ENCODE measurements at places on chromosomes 5 and 9.

DNA sequence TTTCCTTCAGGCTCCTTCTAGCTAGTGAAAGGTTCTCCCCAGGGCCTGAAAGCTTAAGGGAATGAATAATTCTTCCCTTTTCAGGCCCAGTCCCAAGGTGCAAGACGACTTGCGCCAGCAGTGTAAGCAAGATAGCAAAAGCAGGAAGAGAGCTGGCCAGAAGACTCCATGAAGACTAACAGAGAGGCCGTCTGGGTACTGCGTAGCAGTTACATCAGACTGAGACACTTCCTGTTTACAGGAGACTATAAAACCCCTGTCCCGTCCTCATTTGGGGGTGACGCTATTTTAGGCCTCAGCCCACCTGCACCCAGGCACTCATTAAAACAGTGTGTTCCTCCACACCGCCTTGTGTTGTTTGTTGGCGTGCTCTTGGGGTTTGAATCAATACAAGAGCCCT, 90.7 kb upstream of the MOCS2 start:
- no peak for DNase-seq

GRCh38 chr9:121559183-121559582, 59.5 kb upstream of the GGTA1 start:
- no peak for DNase-seq

DNA sequence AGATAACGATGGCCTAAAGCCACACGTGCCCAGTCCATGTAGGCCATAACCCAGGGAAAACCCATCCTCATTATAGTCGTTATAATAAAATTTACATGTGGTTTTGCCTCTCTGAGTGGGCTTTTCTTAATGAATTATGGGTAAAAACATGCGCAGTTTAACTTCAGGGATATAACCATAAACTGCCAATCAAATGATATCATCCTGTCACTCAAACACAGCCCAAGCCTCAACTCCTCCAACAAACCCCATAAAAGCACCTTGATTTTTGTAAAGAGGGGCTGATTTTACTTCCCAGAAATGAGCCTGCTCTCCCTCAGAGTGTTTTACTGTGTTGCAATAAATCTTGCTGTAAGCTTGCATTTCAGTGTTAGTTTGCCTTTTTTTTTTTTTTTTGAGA, 15.8 kb upstream of the SETX start:
- DNase-seq: no peak

- DNase-seq: no peak
Observed at GRCh38 chr9:32345243-32345642, 39.2 kb upstream of the ACO1 start.

GRCh38 chr9:70601000-70601951, 186.8 kb upstream of the KLF9 start:
- DNase-seq: no peak

GRCh38 chr9:132443951-132444607, 34.1 kb downstream of the CFAP77 start:
- DNase-seq: no peak

GRCh38 chr9:69653261-69653660, 18.9 kb downstream of the APBA1 start:
- DNase-seq: no peak

- no peak for DNase-seq
Observed at GRCh38 chr5:74888117-74888516, 21.9 kb upstream of the FAM169A start.

DNA sequence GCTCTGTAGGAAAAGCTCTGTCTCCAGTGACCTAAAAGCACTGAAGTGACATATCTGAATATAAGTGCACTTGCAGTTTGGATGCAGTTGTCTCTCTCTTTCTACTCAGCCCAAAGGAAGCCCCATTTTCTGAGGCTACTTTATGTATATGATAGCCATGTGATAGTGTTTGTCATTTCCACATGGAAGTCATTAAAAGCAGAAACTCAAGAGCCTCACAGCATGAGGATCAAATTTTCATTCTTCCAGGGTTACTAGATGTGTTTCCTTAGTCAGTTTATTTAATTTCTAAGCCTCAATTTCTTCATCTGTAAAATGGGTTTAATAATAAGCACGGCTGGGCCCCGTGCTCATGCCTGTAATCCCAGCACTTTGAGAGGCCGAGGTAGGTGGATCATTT, 36.7 kb downstream of the RNF44 start:
- no peak for DNase-seq

- DNase-seq: no peak
Observed at GRCh38 chr5:34919077-34919476, 3.6 kb downstream of the BRIX1 start.

- peak; percentile 20 for DNase-seq
Observed at GRCh38 chr9:106745457-106745856, 117.5 kb upstream of the ZNF462 start.

DNA sequence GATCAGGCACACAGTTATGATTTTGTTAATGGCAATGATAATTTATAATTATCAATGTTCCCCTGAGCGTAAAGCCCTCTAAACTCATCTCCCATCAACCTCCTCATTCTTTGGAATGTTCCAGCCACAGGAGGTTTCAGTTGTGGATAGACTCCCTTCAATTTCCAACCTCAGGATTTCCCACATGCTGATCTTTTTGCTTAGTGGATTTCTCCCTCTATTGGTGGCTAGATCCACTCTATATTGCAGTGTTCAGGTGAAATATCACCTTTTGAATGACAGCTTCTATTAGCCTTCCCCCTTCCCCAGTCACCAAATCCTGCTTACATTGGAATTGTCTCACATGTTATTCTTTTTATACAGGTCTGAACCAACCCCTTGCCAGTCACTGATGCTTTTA, 113.9 kb downstream of the CDH10 start:
- DNase-seq: no peak

DNA sequence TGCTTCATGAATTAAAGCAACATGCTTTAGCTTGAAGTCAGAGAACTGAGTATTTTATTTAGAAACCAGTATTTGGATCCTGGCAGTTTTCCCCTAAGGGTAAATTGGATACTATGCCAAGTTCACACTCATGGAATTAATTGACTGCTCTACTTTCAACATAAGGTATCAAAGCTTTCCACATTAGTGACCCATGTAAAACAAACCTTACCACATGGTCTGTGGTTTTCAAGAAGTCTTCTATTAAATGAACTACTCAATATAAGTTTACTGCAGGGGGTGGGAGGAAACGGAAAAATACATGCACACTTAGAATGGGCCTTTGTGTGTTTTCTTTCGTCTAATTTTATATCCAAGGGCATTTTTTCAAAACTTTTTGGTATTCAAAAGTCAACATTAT, 232.0 kb upstream of the FBXL7 start:
- DNase-seq: no peak

GRCh38 chr9:15999422-16000339, 446.8 kb downstream of the CCDC171 start:
- DNase-seq: peak; percentile 76

DNA sequence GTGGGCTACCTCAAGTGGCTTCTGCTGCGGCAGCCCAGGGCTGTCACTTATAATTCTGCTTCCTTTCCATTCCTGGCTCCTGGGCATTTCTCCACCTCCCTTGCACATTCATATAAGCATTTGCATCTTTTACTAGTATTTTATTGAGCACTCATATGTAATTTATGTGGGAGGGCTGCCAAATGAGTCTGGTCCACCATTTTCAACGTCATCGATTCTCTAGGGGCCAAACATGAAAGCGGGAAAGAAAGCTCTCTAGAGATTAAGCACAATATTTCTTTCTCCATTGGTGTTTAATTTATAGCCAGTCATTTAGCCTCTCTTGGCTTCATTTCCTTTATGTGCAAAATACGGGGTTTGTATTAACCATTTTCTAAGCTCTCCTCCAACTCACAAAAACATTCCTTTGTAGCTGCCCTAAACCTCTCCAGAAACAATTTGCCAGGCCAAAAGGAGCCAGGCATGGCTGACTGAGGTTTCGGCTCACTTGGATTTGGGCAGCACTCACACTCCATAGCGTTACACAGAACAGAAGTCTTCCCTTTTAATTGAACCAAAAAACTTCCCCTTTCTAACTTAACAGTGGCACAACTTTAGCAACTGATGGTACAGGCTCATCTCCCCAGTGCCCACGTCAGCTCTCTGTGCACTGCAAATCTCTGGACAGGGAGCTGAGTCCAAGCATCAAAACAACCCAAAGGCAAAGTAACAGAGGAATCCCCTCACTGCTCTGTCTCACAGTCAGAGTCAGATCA, 183.5 kb downstream of the ROR2 start:
- DNase-seq: no peak

DNA sequence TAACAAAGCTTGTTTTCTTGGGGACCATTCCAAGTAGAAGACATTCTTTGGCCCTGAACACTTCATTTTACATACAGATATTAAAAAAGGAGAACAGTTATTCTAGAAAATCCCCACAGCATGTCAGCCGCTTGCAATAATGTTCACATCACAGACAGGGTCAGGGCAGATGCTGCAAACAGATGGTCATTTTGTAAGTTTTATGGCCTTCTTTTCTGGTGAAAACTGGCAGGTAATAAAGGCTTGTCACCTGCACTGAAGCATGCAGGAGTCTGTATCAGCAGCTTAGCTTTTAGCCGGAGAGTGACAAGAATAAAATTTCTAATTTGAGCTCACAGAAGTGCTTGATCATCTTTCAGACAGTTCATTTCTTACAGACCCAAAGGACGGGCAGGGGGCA, 220.9 kb upstream of the DAP start:
- DNase-seq: no peak

All from fibroblast of skin of left biceps (primary cell).